ENCODE measurements at places on chromosomes 2 and 18. TPM values are rescaled to one million over a fixed set of nuclear protein-coding genes. Genes with fewer than 3 reads are reported as not detected.

The TNS1 gene
- polyA plus RNA-seq: 67.7 TPM

The AQP12B gene
- 0.72 TPM for polyA plus RNA-seq

DNA sequence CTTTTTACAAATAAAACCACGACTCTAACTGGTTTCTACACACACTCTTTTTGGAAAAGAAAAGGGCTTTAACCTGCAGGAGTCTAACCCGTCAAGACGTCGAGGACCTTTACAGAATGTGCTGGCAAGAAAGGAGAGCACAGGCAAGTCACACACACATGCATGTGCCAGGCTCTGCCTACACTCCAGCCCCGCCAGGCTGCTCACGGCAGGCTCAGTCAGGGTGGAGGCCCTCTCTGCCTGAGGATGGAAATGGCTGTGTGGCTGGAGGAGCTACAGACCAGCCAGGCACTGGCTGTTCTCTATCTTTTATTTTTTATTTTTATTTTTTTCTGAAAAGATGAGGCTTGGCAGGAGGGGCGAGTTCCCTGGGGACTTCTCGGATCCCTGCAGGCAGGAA lies 10.2 kb downstream of the SIX3 start:
- no peak for DNase-seq

DNA sequence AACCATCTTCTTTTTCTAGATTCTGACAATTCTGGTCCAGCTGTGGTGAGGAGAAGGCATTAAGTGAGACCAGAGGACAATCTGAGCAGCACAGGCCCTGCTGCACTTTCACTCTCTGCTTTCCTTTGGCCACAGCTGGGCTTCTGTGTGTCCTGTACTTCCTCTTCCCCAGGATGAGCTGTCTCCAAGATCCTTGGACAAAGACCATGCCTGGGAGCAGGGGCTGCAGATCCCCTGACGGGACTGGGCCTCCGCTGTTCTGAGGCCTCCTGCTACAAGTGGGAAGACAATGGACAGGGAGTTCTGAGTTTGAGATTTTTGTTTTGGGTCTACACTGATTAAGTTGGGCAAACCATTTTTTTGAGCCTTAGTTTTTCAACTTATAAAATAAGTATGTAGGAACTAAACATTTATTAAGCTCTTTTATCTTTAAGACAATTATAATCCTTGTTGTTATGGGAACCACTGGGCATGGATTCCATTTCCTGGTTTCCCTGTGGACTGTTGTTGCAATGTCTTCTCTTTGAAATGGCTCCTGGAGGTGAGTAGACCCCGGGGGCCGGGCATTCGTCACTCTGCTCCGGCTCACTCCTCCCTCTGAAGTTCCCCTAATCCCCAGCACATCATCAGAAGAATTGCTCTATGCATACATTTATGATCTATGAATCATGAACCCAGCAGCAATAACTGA lies 266.6 kb downstream of the ACTR3 start:
- no peak for DNase-seq

The ADAM23 gene
- polyA plus RNA-seq: 3.0 TPM

GRCh38 chr2:43266711-43267111 lies 40.3 kb upstream of the ZFP36L2 start:
- DNase-seq: no peak

DNA sequence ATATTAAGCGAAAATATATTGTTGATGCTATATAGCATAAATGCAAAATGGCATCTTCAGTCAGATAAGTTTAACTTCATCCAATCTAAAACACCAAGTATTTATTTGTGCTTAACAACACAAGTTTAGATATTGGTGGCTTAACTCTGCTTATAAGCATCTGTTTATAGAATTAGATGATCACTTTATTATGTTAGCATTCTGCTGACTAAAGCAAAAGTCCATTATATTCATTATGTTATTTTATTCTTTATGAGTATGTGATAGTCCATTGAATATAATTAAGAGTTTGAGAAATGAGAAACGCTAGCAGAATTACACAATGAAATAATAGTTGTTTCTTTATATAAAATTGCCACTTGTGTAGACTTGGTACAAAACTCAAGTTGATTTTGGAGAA lies 401.2 kb upstream of the CDH7 start:
- DNase-seq: no peak

The FRZB gene
- 9.8 TPM for polyA plus RNA-seq

The GRHL1 gene
- 3.7 TPM for polyA plus RNA-seq

The CCDC150 gene
- polyA plus RNA-seq: 18.0 TPM

DNA sequence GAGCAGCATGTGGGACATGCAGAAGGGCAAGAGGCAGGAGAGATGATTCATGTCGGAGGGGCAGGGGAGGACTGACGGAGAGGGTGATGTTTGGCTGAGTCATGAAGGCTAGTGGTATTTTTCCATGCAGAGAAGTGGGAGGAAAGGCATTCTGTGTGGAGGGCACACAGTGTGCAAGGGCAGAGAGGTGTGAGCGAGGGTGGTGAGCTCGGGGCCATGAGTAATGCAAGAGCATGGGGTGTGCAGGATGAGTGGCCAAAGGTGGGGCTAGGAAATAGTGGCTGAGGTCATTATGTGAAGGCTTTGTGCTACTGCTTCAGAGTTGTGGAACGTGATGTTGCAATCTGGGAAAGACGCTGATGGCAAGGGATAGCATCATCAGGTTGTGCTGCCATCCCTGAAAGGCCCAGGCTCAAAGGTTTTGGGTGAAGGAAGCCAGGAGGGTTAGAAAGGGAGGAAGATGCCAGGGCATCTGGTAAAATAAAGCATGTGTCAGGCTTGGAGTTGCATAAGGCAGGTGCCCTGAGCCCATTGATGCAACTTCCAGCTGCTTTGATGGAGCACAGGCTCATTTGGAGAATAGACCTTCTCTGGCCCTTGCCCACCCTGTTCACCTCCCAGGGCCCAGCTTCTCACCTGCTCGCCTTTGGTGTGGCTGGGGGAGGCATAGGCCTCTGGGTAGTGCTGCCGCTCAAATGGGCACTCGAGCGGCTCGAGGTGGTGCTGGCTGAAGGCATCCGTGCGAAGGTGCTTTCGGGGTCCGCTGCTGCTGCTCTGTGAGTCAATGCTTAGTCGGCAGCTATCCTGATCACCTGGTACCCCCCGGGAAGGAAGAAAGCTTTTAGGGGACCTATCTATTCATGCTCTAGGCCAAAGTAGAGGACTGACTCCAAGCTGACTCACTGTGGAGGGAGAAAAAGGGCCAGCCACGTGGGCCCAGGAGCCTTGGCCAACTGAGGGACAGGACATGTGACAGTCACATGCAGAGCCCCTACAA lies 37.5 kb downstream of the PAX8 start:
- no peak for DNase-seq

- no peak for DNase-seq
These were observed 400.5 kb downstream of the TMX3 start for GRCh38 chr18:68314403-68314802.

DNA sequence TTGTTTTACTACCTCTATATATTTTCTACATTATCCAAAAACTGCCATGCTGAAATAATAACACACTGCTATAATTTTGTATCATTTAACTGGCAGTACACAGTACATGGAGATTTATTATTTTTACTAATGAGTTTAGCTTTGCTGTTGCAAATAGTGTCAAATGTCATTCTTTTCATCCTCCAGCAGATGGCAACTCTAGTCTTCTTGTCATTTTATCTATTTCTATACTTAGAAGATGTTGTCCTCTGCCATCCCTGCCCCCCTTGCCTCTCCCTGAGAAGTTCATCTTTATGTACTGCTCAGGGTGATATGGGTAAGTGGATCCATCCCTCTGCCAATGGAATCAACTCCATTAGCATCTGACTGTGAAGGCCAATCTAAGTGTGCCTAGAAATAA lies 21.7 kb upstream of the LRRTM1 start:
- no peak for DNase-seq

The IL1RL2 gene
- polyA plus RNA-seq: 1.1 TPM

The UGT1A10 gene
- polyA plus RNA-seq: not detected

The TOGARAM2 gene
- polyA plus RNA-seq: 1.6 TPM

All from left renal cortex interstitium (tissue), 4 donors.